ENCODE measurements at places on chromosomes 3 and 15. TPM values are rescaled to one million over a fixed set of nuclear protein-coding genes. Genes with fewer than 3 reads are reported as not detected.

DNA sequence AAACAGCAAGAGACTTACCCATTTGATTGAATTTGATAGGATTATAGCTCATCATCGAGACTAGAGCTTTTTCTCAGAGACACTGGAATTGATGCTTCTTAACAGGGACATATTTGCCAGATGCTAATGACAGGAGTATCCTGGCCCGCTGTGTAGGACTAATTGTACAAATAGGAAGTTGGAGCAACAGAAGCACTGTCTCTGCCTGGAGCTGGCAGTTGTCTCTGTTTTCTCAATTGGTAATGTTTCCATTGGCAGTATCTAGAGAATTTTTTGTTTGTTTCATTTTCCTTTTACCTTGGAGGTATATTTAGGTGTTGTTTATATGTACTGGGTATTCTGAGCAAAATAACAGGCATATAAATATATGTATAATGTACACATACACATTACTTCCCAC lies 8.9 kb upstream of the PCOLCE2 start:
- no peak for DNase-seq

GRCh38 chr15:54803134-54803808 lies 393.5 kb downstream of the RSL24D1 start:
- no peak for DNase-seq

Gene TGM5
- total RNA-seq: not detected

- DNase-seq: no peak
These were observed 45.1 kb downstream of the ATG7 start for GRCh38 chr3:11317300-11317699.

DNA sequence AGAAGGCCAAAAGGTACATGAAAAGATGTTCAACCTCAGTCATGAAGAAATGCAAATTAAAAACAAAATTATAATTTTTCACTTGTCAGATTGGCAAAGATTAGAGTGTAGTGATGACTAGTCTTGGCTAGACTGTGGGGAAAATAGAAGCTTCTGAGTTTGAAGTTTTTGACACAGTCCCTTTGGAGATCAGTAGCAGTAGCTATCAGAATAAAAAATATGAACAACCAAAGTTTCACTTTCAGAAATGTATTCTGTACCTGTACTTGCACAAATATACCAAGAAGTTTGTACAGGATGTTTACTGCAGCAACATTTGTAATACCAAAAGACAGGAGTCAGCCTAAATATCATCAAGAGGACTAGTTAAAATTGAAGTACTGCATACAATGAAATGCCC lies 14.1 kb downstream of the ATP2C1 start:
- DNase-seq: no peak

DNA sequence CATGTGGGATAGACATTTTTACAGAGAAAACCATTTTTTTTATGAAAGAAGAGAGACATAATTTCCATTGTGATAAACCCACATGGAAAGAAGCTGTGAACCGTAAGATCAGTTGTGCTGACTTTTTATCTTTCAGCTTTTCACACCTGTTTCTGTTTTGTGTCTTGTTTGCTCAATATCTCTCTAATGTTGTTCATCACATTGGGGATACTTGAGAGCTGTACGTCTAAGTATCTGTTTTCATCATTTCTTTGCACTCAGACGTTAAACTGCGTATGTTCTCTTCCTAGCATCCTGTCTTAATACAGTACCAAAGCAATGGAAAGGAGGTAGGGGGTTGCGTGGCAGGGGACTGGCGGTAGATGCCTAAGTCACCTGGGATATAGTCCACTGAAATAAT lies 449.0 kb downstream of the NAALADL2 start:
- DNase-seq: no peak

DNA sequence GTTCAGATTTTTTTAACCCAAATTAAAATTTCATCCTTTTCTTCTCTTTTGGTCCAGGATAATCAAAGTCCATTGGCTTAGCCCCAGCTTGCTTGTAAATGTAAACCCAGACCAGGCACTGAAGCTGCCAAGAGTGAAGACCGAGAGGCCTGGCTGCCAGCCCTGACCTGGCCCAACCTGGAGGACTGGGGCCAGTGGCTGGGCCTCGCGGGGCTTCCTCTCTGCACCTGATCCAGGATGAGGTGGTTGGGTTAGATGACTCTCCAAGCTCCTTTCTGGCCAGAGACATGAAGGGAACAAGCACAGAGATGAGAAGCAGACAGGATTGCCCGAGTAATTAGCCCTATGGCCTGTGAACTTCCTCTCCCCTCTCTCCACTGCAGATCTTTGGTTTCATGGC lies 50.6 kb downstream of the CMTM6 start:
- no peak for DNase-seq

GRCh38 chr3:115071166-115071565 lies 75.9 kb downstream of the ZBTB20 start:
- no peak for DNase-seq

Gene ADAMTS7
- 0.39 TPM for total RNA-seq

DNA sequence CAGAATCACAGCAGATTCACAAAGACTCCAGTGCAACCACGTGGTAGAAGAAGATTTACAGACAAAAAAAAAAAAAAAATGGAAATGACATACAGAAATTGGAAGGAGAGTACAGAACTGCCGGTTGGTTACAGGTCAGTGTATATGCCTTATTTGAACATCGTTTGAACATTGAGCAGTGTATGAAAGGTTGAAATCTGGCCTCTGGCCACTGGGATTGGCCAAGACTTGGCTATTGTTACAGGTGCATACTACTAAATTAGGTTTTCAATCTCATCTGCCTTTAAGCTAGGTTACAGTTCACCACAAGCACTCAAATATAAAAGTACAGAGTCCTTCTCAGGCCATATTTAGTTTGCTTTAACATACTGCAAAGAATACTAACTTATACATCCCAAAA lies 59.8 kb downstream of the THBS1 start:
- DNase-seq: no peak

- DNase-seq: no peak
These were observed 750 bp downstream of the SLC33A1 start for GRCh38 chr3:155853214-155854140.

DNA sequence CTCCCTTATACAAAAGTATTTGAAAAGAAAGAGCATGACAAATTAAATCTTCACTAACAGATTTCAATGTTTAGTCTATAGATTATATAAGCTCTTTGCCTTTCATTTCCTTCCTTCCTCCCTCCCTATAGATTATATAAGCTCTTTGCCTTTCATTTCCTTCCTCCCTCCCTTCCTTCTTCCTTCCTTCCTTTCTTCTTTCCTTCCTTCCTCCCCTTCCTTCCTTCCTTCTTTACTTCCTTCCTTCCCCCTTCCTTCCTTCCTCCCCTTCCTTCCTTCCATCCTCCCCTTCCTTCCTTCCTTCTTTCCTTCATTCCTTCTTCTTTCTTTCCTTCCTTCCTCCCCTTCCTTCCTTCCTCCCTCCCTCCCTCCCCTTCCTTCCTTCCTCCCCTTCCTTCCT lies 209.8 kb upstream of the CBLB start:
- no peak for DNase-seq

- DNase-seq: no peak
These were observed 72.5 kb upstream of the POLG start for GRCh38 chr15:89406940-89407607.
